ENCODE measurements at places on chromosomes 1 and 21.

DNA sequence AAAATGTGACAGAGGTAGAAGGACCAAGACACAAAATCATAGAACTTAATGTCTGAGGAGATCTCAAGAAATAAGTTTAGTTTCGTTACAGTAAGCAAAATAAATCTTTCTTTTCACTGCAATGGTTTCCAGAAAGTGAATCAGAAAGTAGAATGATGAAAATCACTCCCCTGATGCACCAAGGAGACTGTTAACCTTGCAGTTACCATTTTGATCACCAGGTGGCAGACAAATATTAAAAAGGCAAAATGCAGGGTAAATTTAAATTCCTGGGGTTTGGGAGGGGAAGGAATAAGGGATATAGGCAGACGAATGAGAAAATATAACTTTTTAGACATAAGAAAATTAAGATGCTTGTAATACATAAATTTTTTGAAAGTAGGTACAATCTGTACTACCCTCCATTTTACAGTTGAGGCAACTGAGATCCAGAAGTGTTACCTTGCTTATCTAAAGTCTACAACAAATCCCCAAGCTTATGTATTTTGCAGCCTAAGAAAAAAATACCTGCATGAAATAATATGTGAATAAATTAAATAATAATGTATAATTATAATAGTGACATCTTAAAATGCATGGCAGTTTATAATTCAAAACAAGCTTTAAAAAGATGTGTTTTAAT is 253.2 kb downstream of the CRB1 start:
- no peak for DNase-seq

DNA sequence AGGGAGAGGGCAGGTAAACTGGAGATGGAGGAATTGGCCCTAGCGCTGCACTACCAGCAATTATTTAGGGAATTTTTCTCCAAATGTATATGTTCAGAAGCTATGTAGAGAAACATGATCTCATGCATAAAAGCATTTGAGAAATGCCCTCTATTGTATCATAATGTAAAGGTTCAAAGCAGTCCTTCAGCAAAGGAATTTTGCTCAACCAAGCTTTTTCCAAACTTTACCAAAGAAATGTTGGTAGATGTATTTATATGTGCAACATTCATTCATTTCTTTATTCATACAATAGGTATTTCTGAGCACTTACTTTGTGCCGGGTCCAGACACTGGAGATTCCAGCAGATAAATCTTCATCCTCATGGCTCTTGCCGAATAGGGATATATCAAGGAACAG is 64.4 kb downstream of the XCL1 start:
- DNase-seq: no peak

DNA sequence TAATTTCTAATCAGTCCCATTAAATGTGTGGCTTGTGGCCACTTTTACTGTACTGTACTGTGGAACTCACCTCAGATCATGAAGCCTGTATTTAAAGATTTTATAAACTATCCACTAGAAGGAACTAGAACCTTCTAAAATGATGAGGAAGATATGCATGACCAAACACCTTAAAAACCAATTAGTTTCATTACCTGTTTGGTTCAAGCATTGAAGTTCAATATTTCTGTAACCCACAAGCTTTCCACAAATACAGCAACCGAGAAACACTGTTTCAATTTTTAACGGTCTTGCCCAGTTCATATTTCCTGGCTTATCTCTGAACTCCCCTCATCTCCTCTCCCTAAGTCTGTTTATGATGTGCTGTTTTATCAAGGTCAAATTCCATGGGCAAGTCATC is 264.3 kb upstream of the PLD5 start:
- DNase-seq: no peak

DNA sequence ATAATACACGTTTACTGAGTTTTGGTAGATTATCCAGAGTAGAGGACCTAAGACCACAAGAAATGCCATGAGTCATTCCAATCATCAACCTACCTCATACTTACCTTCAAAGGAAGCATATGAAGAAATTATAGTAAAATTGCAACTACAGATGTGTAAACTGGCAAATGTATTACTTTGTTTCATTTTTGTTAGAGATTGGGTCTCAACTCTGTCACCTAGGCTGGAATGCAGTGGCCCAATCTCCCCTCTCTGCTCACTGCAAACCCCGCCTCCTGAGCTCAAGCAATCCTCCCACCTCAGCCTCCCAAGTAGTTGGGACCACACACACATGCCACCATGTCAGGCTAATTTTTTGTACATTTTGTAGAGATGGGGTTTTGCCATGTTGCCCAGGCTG is 5.2 kb downstream of the TMCO1 start:
- DNase-seq: no peak

DNA sequence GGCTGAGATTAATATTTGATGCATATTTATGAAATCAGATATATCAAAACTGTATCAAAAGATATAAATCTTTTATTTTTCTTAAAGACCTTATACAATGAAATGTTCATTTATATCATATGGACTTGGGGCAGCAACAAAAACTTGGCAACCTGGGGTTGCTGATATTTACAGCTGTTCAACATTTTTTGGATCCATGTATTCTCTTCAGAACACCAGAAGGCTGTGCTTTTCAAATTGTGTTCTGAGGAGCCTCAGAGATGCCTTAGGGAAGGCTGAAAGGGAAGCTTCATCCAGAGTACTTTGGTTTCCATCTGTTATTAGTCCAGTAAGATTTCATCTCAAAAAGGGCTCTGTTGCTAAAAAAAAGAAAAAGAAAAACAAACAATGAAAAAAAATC is 94.8 kb downstream of the DISC1 start:
- DNase-seq: no peak

- no peak for DNase-seq
Measured at GRCh38 chr1:30165116-30165515, 558.3 kb downstream of the MATN1 start.

GRCh38 chr1:174266476-174266875 is 107.2 kb downstream of the RABGAP1L start:
- DNase-seq: no peak

DNA sequence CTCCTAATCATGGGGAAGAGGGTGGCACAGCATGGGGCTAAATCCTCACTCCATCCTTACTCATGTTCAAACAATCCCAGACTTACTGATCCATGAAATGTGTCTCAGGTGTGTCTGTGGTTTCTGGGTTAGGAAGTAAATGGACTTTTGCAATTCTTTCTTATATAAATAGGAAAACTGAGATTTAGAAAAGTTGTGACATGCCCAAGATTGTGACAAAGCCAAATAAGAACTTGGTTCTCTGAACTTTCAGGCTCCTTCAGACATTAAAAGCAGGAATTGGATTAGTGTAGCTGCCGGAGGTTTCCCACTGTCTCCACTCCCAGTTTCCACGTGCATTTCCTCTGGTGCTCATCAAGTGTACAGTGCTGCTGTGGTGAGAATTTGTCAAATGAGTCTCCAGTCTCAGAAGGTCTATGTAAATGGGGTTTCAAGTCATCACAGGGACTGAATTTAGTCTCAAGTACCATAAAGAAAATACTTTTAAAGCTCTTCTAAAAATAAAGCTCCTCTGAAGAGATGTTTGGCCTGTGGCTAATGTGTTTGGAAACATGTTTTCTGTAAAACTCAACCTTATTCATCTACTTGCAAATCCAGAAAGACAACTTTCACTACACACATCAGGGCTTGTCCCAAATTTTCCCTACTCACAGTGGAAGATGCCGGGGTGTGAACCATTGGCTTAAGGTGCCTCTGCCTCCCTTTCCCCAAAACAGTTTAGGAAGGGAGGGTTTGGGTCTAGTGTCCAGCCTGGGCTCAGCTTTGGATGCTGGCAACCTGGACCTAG is 115.2 kb downstream of the NGF start:
- no peak for DNase-seq

DNA sequence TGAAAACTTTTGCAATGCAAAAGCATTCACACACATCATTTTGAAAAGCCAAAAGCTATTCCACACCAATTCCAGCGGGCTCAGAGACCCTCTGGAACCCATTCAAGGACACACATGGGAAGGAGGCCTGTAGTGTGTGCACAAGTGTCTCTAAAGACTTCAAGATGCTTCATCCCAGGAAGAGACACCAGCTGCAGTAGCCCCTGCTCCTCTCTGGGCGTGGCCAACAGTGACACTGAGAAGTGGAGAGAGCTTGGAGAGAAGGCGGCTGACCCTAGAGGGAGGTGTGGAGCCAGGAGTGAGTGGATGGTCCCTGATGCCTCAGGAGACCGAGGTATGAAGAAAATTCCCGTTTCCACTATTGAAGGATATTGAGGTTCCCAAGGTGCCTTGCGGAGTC is 14.9 kb upstream of the TNNI1 start:
- DNase-seq: no peak

DNA sequence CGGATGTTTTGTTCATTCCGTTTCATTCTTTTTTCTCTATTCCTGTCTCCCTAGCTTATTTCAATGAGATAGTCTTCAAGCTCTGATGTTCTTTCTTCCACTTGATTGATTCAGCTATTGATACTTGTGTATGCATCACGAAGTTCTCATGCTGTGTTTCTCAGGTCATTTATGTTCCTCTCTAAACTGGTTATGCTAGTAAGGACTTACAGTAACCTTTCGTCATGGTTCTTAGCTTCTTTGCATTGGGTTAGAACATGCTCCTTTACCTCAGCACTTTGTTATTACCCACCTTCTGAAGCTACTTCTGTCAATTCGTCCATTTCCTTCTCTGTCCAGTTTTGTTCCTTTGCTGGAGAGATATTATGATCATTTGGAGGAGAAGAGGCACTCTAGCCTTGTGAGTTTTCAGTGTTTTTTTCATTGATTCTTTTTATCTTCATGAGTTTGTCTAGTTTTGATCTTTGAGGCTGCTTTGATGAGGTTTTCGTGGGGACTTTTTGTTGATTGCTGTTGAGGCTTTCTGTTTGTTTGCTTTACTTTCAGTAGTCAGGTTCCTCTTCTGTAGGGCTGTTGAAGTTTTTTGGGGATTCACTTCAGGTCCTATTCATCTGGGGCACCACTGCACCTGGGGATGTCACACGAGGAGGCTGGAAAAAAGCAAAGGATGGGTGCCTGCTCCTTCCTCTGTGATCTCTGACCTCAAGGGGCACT is 496.9 kb upstream of the LRRC7 start:
- no peak for DNase-seq

DNA sequence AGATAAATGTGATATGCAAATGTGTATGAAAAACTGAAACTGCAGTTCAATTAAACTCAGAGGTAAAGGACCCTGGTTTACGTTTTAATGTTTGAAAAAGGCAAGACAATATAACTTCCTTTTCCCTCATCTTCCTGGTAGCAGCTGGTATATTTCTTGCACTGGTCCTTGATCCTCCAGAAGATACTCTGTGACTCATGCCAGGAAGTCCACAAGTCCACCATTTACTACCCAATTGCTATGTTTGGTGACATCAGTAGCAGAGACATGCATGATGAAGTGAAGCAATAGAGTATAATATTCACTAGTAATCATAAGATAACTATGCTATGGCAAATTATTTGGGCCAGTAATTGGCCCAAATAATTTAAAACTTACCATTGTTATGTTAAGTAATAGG is 774.5 kb upstream of the NEGR1 start:
- no peak for DNase-seq

DNA sequence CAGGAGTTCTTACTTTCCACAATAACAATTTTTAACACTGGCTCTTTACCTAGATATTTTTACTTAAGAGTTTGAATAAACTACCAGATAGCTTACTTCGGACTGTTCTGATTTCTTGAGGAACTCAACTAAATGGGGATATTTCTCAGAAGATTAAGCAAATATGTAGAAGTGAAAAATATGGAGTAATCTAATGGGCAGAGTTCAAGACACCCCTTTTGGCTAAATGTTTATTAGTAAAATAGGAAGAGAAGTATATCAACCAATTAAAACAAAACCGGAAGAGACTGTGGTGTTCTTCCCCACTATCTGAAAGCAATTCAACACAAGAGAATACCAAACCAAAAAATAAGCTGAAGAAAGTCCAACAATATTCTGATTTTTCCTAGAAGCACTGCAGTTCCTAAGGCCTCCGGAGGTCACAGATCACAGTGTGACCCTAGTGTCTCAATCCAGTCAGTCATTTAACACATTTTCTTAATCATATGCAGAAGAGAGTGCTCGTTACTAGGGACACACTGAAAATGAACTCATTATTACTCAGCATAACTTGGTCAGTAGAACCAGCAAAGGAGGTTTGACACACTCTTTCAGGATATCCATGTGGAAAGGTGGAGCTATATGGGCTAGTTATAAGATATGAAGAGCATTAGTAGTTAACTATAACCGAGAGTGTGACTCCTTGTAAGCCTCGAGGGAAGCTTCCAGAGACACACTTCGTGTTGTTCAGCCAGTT is 5.2 kb downstream of the SIPA1L2 start:
- DNase-seq: no peak

DNA sequence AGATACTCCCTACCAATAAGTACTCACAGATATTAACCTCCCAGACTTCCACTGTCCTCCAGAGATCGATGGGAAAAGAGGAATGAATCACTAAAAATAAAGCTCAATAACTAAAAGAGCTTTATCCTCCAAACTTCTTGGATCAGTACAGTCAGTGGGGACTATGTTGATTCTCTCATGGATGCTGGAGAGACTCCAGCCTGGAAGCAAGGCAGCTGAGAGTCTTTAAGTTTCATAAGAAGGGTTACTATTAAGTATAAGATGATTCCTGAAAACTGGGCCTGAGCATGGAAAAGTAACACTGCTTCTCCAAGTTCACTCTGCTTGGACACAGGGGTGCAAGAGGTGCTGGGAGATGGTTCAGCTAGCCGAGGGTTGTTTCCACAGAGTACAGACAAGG is 6.2 kb upstream of the DDR2 start:
- DNase-seq: no peak

- no peak for DNase-seq
Measured at GRCh38 chr1:8211883-8212579, 105.9 kb upstream of the SLC45A1 start.
